Kidney (tissue), 22 donors: ENCODE measurements at places on chromosomes 1 and 21.

GRCh38 chr1:239184561-239185244 is 201.7 kb upstream of the CHRM3 start:
- no peak overlapping the region for H3K27ac ChIP-seq
- H3K27me3 ChIP-seq, result no peaks in the 10 kb centered on the region
- H3K4me1 ChIP-seq, result no peaks in the 10 kb centered on the region
- DNase-seq, result no peak

GRCh38 chr1:99557546-99558202 is 88.2 kb upstream of the PALMD start:
- H3K27ac ChIP-seq, result no peak overlapping the region
- no peaks in the 10 kb centered on the region for H3K27me3 ChIP-seq
- DNase-seq, result no peak
- H3K4me1 ChIP-seq, result no peaks in the 10 kb centered on the region

GRCh38 chr1:187641463-187641862 is 812.7 kb downstream of the PLA2G4A start:
- no peaks in the 10 kb centered on the region for H3K36me3 ChIP-seq
- no peak overlapping the region for H3K4me3 ChIP-seq
- no peaks in the 10 kb centered on the region for H3K27me3 ChIP-seq
- no peak for DNase-seq
- H3K4me1 ChIP-seq, result no peaks in the 10 kb centered on the region

- peaks cover 12% of the 10 kb centered on the region for H3K4me1 ChIP-seq
- H3K4me3 ChIP-seq, result peak overlapping the region; percentile 23
- DNase-seq, result no peak
Observed at GRCh38 chr1:43302721-43303470, 2.1 kb downstream of the TIE1 start.

DNA sequence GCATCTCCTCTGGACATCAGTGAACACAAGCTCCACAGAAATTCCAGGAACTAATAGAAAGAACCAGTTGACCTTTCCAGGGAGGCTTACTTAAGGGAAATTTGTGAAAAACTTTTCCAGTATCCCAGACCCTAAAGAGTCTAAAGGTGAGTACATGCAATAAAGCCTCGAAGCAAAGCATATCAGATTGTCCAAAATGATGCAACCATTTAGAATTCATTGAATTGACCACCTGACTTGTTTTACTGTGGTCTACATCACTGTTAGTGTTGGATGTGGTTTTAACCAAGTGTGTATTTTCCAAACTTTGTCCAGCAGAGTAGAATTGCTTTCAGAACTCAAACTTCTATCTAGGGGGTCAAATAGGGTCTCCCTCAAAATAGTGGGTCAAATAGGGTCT is 76.3 kb upstream of the TIAM1 start:
- no peaks in the 10 kb centered on the region for H3K36me3 ChIP-seq
- H3K27ac ChIP-seq, result no peak overlapping the region
- no peak for DNase-seq
- H3K27me3 ChIP-seq, result no peaks in the 10 kb centered on the region
- no peak overlapping the region for H3K4me3 ChIP-seq
- no peaks in the 10 kb centered on the region for H3K4me1 ChIP-seq

GRCh38 chr1:25478633-25479032 is 47.9 kb downstream of the MACO1 start:
- peaks cover 2% of the 10 kb centered on the region for H3K4me1 ChIP-seq
- no peaks in the 10 kb centered on the region for H3K36me3 ChIP-seq
- no peak for DNase-seq

- H3K27ac ChIP-seq, result no peak overlapping the region
- no peak overlapping the region for H3K4me3 ChIP-seq
- H3K36me3 ChIP-seq, result no peaks in the 10 kb centered on the region
- DNase-seq, result no peak
- no peaks in the 10 kb centered on the region for H3K27me3 ChIP-seq
Observed at GRCh38 chr1:152824964-152825363, 2.3 kb upstream of the LCE1A start.

GRCh38 chr1:3736708-3737107 is 15.5 kb upstream of the CCDC27 start:
- no peak overlapping the region for H3K27ac ChIP-seq
- peaks cover 5% of the 10 kb centered on the region for H3K36me3 ChIP-seq
- DNase-seq, result no peak
- no peak overlapping the region for H3K4me3 ChIP-seq

GRCh38 chr1:221961532-221962292 is 219.8 kb upstream of the DUSP10 start:
- DNase-seq, result no peak
- no peaks in the 10 kb centered on the region for H3K27me3 ChIP-seq
- H3K27ac ChIP-seq, result no peak overlapping the region

- no peak overlapping the region for H3K27ac ChIP-seq
- H3K27me3 ChIP-seq, result no peaks in the 10 kb centered on the region
- H3K36me3 ChIP-seq, result no peaks in the 10 kb centered on the region
- no peaks in the 10 kb centered on the region for H3K4me1 ChIP-seq
- no peak overlapping the region for H3K4me3 ChIP-seq
Observed at GRCh38 chr21:38725196-38726157, 80.3 kb upstream of the ETS2 start.

GRCh38 chr1:13586001-13586400 is 2.4 kb downstream of the PDPN start:
- H3K27me3 ChIP-seq, result no peaks in the 10 kb centered on the region
- H3K4me1 ChIP-seq, result no peaks in the 10 kb centered on the region
- no peak for DNase-seq
- no peak overlapping the region for H3K27ac ChIP-seq

DNA sequence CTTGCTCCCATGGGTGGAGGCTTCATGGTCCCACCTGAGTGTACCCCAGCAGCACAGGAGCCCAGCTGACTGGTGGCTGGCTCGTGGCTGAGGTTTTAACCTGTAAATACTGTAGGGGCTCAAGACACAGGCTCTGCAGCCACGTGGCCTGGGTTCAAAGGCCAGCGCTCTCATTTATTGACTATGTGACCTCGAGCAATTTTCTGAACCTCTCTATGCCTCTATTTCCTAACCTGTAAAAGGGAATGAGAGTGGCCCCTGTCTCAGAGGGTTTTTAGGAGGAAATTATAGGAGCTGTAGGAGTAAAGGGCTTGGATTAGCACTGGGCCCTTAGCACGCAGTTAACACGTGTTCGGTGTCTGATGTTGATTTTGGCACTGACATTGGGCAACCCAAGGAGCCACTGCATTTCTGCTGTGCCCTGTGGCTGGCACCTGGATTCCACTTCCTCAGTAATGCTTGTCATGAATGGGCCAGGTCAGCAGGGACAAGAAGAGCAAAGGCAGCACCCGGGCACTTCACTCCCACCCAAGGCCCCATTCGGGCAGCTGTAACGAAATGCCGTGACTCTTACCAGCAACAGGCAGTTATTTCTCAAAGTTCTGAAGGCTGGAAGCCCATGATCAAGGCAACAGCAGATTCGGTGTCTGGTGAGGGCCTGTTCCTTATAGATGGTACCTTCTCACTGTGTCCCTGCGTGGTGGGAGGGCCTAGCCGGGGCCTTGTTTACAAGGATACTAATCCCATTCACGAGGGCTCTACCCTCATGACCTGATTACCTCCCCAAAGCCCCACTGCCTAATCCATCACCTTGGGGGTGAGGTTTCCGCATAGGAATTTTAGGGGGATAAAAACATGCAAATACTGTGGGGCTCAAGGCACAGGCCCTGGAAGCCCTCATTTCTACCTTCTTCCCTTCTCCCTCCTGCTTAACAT is 25.2 kb downstream of the ARHGEF10L start:
- peak overlapping the region; percentile 86 for H3K27ac ChIP-seq
- H3K4me3 ChIP-seq, result no peak overlapping the region
- peaks cover 76% of the 10 kb centered on the region for H3K4me1 ChIP-seq
- no peaks in the 10 kb centered on the region for H3K27me3 ChIP-seq

DNA sequence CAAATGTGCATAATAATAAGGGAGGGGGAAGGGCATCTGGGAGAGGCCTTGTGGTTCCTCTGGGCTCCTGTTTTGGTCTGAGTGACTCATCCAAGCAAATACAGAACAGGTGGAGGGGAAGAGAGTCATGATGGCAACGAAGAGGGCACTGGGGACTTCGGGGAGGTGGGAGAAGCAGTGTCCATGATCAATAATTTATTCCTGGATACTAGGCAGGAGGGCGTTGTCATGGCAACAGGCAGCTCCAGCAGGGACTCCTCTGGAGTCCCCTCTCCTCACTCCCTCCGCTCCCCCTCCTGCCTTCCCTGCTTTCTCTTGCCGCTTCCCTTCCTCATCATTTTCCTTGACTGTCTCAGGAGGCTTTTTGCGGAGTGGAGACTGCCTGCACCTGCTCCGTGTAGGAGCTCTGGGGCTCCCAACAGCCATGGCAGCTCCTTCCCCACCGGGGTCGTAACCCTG is 12.3 kb upstream of the NFASC start:
- H3K27me3 ChIP-seq, result no peaks in the 10 kb centered on the region
- H3K4me3 ChIP-seq, result no peak overlapping the region
- no peaks in the 10 kb centered on the region for H3K36me3 ChIP-seq

- no peak overlapping the region for H3K27ac ChIP-seq
- H3K36me3 ChIP-seq, result peaks cover 23% of the 10 kb centered on the region
- H3K4me1 ChIP-seq, result no peaks in the 10 kb centered on the region
- no peaks in the 10 kb centered on the region for H3K27me3 ChIP-seq
- no peak for DNase-seq
- H3K4me3 ChIP-seq, result no peak overlapping the region
Observed at GRCh38 chr1:224375059-224375458, 18.4 kb downstream of the CNIH4 start.

GRCh38 chr21:19692231-19692630 is 1288.6 kb upstream of the TMPRSS15 start:
- H3K4me3 ChIP-seq, result no peak overlapping the region
- DNase-seq, result no peak
- no peaks in the 10 kb centered on the region for H3K27me3 ChIP-seq
- H3K4me1 ChIP-seq, result no peaks in the 10 kb centered on the region
- H3K27ac ChIP-seq, result no peak overlapping the region

DNA sequence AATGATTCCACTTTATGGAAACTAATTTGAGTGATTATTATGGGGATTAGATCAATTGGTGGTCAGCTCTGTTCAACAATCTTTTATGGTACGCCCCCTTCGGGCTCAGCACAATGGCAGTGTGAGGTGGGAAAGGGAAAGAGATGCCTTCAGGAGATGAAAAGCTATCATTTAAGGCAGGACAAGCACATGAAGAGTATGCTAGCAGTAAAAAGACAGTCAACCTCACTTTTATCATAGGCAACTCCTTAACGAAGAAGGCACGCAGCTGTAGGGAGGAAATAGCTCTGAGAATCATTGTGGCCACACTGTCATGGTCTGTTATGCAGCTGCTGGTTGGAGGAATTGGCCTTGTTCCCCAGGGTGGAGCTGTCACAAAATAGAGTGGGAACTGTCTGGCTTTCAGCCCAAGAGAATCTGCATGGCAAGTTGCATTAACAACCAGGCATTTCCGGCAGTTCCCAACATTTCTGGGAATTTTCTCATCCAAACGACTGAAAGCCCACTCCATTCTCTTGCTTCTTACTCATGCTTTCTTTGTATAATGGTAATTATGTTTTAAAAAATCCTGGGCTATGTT is 54.4 kb upstream of the BCL10 start:
- no peak for DNase-seq
- no peak overlapping the region for H3K4me3 ChIP-seq
- H3K27ac ChIP-seq, result peak overlapping the region; percentile 59
- H3K36me3 ChIP-seq, result no peaks in the 10 kb centered on the region
- no peaks in the 10 kb centered on the region for H3K27me3 ChIP-seq

GRCh38 chr1:74145086-74145485 is 52.9 kb downstream of the LRRIQ3 start:
- H3K36me3 ChIP-seq, result no peaks in the 10 kb centered on the region
- no peak overlapping the region for H3K4me3 ChIP-seq
- H3K4me1 ChIP-seq, result no peaks in the 10 kb centered on the region

GRCh38 chr1:155389826-155390225 is 69.1 kb downstream of the RUSC1 start:
- peaks cover 9% of the 10 kb centered on the region for H3K36me3 ChIP-seq
- H3K4me1 ChIP-seq, result no peaks in the 10 kb centered on the region
- H3K27ac ChIP-seq, result no peak overlapping the region
- H3K27me3 ChIP-seq, result no peaks in the 10 kb centered on the region
- no peak for DNase-seq
- no peak overlapping the region for H3K4me3 ChIP-seq

- no peaks in the 10 kb centered on the region for H3K27me3 ChIP-seq
- no peak for DNase-seq
- no peaks in the 10 kb centered on the region for H3K36me3 ChIP-seq
- H3K27ac ChIP-seq, result peak overlapping the region; percentile 86
- H3K4me3 ChIP-seq, result peak overlapping the region; percentile 96
- H3K4me1 ChIP-seq, result peaks cover 7% of the 10 kb centered on the region
Observed at GRCh38 chr1:32394890-32395432, 720 bp upstream of the BSDC1 start.

- no peak overlapping the region for H3K4me3 ChIP-seq
- no peak overlapping the region for H3K27ac ChIP-seq
- peak; percentile 25 for DNase-seq
- H3K27me3 ChIP-seq, result no peaks in the 10 kb centered on the region
- no peaks in the 10 kb centered on the region for H3K36me3 ChIP-seq
- H3K4me1 ChIP-seq, result no peaks in the 10 kb centered on the region
Observed at GRCh38 chr1:10192263-10192662, 18.1 kb upstream of the KIF1B start.

DNA sequence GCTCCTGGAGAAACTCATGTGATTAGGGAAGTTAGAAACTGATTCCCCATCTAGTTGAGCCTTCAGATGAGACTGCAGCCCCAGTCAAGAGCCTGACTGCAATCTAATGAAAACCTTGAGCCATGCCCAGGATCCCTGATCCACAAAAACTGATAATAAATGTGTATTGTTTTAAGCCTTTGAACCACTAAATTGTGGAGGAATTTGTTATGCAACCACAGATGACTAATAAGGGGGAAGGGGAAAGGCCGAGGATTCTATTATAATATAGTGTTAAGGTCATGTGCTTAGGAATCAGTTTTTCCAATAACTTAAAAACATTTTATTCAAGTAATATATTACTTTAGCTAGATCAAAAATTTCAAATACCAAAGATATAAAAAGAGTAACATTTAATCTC is 52.8 kb upstream of the USP25 start:
- H3K27me3 ChIP-seq, result no peaks in the 10 kb centered on the region
- no peaks in the 10 kb centered on the region for H3K36me3 ChIP-seq
- H3K4me3 ChIP-seq, result no peak overlapping the region
- H3K4me1 ChIP-seq, result no peaks in the 10 kb centered on the region

DNA sequence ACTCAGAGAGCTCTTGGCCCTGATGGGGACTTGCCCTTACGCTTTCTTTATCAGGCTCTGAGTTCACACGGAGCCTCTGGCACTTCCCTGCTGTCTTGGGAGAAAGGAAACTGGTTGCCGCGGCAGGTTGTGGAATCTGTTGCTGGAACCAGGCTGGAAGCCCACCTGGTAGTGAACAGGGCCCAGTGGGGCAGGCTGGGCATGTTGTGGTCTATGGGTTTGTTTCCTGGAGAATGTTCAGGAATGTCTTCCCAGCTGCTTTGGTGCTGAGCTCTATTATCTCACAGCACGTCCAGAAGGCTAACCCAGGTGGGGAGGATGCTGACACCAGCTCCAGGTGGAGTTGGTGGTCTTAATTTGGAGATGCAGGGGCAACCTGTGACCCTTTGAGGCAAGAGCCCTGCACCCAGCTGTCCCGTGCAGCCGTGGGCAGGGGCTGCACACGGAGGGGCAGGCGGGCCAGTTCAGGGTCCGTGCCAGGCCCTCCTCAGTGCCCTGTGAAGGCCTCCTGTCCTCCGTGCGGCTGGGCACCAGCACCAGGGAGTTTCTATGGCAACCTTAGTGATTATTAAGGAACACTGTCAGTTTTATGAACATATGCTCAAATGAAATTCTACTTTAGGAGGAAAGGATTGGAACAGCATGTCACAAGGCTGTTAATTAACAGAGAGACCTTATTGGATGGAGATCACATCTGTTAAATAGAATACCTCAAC is 33.3 kb upstream of the TDRD10 start:
- H3K36me3 ChIP-seq, result no peaks in the 10 kb centered on the region
- H3K4me1 ChIP-seq, result peaks cover 6% of the 10 kb centered on the region
- H3K27ac ChIP-seq, result no peak overlapping the region
- H3K4me3 ChIP-seq, result no peak overlapping the region
- no peak for DNase-seq
- no peaks in the 10 kb centered on the region for H3K27me3 ChIP-seq
